ENCODE measurements at places on chromosomes 5 and 9. TPM values are rescaled to one million over a fixed set of nuclear protein-coding genes. Genes with fewer than 3 reads are reported as not detected.
A peak's percentile ranks its signal among the peaks of the same experiment; 100 is the strongest.

DNA sequence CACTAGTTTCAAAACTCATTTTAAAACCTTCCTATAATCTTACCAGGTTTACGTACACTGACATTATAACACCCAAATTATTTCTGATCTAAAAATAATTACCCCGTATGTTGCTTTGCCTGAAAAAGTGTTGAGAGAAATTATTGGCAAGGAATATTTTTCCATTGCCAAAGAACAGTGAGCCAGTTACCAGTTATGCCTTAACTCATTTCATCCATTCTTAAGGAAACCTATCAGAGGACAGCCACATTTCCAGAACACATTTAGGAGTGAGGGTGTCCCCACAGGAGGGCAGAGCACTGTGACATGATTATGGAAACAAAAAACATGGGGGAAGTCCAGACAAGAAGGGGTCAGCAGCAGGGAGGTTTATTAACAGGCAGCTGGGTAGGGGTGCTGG, 52.2 kb downstream of the GABBR2 start:
- no peak overlapping the region for H3K27ac ChIP-seq
- H3K4me1 ChIP-seq, result no peaks in the 10 kb centered on the region
- peaks cover 3% of the 10 kb centered on the region for H3K27me3 ChIP-seq
- no peaks in the 10 kb centered on the region for H3K36me3 ChIP-seq

GRCh38 chr5:73265641-73266040, 92.6 kb downstream of the TMEM174 start:
- H3K4me1 ChIP-seq, result no peaks in the 10 kb centered on the region
- H3K27ac ChIP-seq, result no peak overlapping the region
- no peak for DNase-seq
- peaks cover 5% of the 10 kb centered on the region for H3K27me3 ChIP-seq
- H3K36me3 ChIP-seq, result no peaks in the 10 kb centered on the region

DNA sequence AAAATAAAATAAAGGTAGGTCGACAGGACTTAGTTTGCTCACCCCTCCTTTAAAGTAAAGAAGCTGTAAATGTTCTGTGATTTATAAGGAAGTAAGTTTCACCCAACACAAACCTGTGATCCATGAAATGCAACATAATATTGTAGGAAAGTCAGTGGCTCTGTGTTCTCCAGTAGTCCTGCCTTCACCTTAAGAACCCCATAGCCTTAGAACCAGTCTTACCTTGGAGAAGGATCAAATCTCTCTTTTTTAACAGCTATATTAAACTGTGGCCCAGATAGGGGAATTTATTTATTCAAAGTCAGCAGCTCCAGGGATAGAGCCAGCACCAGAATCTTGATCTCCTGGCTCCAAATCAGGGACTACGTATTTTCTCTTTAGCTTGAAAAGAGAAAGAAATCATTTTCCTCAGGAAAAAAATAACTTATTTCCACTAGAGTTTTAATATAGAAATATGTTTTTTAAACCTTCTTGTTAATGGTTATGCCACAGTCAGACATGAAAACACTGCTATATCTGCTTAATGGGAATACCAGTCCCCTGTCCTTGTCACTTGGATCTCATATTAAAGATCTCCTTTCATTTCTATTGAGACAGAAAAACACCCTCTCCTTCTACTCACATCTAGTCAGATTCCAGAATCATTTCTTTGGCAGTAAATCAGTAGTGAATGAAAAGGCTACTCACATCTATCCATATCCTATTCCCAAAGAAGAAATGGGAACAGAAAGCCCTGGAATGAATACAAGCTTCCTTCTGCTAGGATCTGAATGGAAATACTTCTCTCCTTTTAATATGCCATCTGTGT, 269.2 kb upstream of the TNC start:
- H3K36me3 ChIP-seq, result no peaks in the 10 kb centered on the region
- no peak overlapping the region for H3K4me3 ChIP-seq
- no peaks in the 10 kb centered on the region for H3K4me1 ChIP-seq
- H3K27ac ChIP-seq, result no peak overlapping the region
- no peak for DNase-seq

- peaks cover 6% of the 10 kb centered on the region for H3K36me3 ChIP-seq
- DNase-seq, result peak; percentile 55
- peak overlapping the region; percentile 86 for H3K4me3 ChIP-seq
- H3K27me3 ChIP-seq, result no peaks in the 10 kb centered on the region
- H3K4me1 ChIP-seq, result peaks cover 23% of the 10 kb centered on the region
- peak overlapping the region; percentile 73 for H3K27ac ChIP-seq
Observed at GRCh38 chr9:3478549-3478953, 47.2 kb downstream of the RFX3 start.

SPINK7 gene
- total RNA-seq, result not detected
